ENCODE measurements at places on chromosomes 5 and 9. TPM values are rescaled to one million over a fixed set of nuclear protein-coding genes. Genes with fewer than 3 reads are reported as not detected.
A peak's percentile ranks its signal among the peaks of the same experiment; 100 is the strongest.

DNA sequence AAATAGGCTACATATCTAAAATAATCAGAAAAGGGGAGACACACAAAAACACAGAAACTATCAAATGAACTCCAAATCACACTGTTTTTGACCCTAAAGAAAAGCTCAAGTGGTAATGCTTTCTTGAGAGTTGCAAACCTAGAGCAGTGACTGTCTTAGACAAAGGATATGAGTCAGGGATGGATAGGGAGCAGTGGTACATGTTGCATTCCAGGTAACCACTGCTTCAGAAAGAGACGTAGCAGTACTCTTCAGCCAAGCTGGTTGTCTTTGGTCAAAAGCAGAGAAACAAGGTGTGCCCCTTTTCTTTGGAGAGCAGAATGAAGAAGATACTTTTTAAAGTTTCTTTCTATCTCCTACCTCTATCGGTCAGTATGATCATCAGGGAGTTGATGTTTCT, 1003.6 kb downstream of the CDH9 start:
- no peak for DNase-seq

GRCh38 chr5:35813521-35813920, 43.2 kb upstream of the IL7R start:
- no peak for DNase-seq

GRCh38 chr5:65808251-65808741, 86.3 kb downstream of the NLN start:
- peak; percentile 26 for DNase-seq

GRCh38 chr5:133290669-133291240, 238.9 kb downstream of the HSPA4 start:
- DNase-seq: no peak

DNA sequence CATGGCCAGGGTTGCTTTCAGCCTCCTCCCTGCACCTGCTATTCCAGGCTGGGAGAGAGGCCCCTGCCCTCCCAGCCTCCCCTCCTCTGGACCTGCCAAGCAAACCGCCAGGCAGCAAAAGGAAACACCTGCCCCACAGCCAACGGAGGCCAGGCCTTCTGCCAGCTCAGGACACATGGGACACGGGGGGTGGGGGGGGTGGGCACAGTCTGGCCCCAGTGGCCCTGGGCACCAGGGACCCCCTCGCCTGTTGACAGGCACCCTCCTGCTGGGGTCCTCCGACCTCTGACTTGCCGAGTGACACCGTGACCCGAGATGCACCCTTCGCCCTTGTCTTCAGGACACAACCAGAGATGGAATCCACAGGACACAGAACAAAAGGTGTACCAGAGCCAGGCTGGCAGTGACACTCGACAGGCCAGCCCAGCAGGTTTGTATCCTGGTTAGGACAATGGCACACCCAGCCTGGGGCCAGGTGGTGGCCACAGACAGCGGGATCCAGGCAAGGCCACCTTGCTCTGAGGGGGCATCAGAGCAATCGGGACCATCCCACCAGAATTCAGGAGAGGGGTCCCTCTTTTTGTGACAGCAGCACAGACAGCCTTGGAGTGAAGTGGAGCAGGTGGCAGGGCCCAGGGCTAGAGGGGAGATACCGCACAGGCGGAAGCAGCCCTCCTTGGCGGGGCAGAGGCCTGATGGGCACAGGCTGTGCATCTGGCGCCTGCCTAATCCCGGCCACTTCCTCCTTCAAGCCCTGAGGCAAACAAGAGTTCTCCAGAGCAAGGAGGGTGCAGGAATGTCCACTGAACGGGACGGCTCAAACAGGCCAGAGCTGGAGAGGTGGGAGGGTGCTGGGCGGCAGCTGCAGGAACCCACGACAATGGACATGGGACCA, 1.3 kb upstream of the TMEM210 start:
- DNase-seq: no peak

GRCh38 chr5:58184910-58185309, 275.0 kb downstream of the PLK2 start:
- no peak for DNase-seq

- no peak for DNase-seq
Observed at GRCh38 chr9:89739511-89739910, 134.7 kb downstream of the GADD45G start.

GRCh38 chr9:124017929-124018729, 6.6 kb downstream of the LHX2 start:
- peak; percentile 35 for DNase-seq

DNA sequence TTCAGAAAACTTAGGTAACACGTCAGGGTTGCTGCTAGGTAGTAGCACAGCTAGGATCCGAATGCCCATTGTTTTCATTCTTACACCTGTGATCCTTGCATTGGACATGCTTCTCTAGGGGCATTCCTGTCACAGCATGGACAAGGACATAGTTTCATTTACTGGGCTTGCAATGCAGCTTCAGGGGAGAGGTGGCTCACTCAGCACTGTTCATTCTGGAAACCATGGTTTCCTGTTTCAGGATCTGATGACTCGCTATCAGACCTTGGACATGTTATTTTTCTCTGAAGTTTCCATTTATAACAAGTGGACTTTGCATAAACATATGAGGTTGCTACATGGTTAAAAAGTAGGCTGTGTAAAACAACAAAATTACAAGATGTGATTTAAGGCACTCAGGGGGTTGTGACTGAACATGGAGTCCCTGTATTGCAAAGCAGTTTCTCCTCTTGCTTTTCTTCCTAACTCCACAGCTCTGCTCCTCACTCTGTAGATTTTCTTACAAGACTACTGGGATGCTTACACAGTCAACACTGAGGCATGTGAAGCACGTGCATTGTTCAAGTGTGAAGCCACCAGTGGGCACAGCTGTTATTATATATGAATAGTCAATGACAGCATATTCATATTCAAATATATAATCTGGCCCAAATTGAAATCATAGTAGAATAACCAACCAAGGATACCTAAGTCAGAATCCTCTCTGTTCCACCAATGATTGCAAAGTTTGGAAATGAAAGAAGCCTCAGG, 66.1 kb upstream of the STK32A start:
- DNase-seq: no peak

DNA sequence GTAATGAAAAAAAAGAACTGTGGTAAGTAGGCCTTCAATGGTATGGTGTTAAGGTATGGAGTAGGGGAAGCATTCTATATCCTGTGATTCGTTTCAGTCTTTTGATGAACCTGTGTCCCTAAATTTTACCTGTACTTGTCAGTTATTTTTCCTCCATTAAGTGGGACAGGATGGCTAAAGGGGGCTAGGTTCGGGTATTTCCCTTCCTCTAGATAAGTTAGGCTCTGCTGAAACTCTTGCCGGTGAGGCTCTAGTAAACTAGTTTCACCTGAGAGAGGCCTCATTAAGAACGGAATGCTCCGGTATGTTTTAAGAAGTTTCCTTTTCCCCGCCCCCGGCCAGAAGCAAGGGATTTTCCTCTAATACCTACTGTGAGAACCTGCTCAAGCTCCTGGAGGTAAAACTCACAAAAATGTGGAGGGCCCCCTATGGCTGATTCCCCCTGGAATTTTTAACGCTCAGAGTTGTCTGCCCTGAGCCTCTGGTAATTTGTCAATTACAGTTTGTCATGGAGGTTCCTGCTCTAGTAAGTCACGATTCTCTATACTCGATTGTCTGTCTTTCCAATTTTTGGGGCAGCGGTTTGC, 87.7 kb downstream of the MACIR start:
- no peak for DNase-seq

DNA sequence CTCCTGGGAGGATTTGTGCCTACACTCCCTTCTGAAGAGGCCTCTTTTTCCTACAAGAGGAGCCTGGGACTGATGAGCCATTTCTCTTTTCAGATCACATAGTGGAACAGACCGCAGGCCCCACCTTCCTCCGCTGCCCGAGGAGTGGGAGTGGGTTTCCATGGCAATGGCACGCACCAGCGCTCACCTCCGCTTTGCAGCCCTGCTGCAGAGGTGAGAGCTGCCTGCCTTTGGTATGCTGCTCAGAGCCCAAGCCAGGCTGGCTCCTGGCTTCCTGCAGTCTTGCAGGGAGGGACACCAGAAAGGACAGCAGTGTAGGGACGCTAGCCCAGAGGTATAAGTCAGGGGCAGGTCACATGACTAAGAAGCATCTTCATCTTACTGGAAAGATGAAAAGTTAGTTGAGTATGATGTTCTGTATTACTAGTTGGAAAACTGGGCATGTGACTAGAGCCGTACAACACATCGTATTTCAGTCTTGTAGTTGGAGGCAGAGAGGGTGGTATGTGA, 12.4 kb downstream of the PTTG1 start:
- peak; percentile 43 for DNase-seq

DNA sequence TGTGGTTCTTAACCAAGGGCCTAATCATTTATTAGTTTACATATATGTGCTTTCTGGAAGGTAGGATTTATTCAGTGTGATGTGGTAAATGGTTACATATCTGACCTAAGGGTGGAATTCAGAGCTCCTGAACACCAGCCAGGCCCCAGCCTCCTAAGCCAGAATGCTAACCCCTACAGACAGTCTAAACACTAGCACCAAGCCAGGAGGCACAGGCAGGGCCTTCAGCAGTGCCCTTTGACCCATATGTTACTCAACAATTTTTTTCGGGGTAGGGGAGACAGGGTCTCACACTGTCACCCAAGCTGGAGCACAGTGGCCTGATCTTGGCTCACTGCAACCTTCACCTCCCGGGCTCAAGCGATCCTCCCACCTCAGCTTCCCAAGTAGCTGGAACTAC, 40.3 kb downstream of the PRKACG start:
- DNase-seq: no peak

DNA sequence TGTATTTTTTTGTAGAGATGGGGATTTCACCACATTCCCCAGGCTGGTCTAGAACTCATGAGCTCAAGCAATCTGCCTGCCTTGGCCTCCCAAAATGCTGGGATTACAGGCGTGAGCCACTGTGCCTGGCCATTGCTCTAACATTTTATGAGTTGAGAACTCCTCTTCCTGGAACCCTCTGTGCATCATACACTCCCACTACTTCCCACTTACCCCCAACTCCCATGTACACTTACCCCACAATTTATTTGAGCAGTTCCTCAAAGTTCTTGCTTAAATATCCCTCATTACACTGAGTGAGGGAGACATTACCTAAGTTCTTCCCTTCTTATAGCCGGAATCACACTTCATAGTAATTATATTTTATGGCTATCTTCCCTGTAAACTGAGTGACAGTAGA, 42.9 kb upstream of the GALNT10 start:
- DNase-seq: no peak

GRCh38 chr9:71692337-71692736, 76.0 kb downstream of the CEMIP2 start:
- DNase-seq: no peak

DNA sequence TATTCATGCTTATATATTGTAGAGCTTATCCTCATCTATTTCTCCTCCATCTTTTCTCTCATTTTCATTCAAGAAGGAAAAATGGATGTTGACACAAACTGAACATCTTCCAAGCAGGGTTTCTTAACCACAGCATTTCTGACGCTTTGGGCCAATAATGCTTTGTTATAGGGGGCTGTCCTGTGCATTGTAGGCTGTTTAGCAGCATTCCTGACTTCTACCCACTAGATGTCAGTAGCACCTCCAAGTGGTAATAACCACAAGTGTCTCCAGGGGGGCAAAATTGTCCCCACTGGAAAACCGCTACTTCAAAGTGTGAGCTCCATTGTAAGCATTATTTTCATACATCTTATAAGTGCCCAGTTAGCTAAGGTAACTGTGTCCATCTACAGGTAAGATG, 2.6 kb upstream of the TXNDC8 start:
- DNase-seq: no peak

DNA sequence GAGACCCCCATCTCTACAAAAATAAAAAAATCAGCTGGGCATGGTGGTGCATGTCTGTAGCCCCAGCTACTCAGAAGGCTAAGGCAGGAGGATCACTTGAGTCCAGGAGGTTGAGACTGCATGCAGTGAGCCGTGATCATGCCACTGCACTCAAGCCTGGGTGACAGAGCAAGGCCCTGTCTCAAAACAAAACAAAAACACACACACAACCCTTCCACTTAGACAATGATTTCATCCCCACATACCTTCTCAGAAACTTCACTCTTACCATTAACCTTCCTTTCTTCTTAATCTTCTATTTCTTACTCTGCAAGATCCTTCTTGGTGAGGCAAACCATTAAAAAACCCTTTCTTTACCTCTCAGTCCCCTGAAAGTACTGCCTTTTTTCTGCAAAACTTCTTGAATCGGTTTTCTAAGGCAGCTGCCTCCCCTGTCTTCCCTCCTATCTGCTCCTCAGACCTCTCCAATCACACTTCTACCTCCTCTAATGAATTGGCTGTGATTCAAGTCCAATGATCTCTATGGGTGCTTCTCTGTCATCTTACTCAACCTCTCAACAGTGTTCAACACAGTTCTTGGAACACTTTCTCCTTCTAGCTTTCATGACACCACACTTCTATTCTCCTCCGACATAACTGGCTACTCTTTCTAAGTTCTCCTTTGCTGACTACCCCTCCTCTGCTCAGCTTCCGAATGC, 47.3 kb downstream of the PFDN1 start:
- DNase-seq: no peak

DNA sequence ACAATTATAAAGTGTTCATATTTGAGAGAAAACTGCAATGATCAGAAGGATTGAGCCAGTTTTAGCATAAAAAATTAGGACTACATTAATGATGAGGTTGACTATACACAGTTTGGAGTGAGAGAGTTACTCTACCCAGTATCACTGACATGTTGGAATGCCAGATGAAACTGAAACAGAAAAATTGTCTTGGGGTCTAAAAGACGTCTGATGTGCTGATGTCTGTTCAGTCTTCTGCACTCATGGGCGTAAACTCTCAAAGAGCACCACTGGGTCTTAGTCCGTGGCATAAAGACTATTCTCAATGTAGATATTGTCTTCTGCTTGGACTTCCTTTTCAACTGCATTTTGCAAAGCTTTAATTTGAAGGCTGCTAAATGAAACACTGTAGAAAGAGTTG, 29.5 kb downstream of the HAVCR1 start:
- no peak for DNase-seq

- no peak for DNase-seq
Observed at GRCh38 chr9:136082496-136083361, 12.4 kb downstream of the NACC2 start.

DNA sequence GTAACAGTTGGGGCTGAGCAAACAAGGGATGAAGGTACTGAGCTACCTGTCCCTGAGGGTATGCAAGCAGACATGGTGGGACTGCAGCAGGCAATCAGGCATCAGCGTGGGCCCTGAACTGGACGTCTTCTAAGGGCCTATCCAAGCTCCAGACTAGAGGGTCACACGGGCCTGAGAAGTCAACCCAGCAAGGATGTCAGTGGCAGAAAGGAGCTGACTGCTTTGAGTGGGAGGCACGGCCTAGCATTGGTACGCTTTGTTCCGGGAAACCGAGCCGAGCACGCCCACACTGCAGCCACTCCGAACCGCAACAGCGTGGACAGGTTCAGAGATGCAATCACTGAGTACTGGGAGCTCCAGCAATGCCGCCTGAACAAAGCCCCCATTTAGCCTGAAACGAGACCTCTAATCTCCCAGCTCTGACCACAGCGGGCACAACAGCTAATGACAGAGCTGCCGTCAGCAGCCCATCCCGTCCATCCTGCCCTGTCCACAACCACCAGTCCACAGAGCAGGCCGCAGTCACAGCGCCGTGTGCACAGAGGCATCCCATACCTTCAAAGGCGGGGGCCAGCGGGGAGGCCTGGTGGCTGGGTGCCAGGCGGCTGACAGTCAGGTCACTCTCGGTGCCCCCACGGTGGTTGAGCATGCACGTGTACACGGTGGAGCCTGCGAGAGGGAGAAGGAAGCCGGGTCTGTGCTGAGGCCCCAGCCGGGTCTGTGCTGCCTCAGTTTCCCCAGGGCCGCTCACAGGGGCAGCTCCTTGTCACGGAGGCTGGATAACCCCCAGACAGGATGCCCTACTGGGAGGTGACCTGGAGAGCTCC, 44.2 kb downstream of the SARDH start:
- peak; percentile 10 for DNase-seq

The ARL14EPL gene
- not detected for total RNA-seq

The C9orf153 gene
- total RNA-seq: 0.27 TPM

The NIM1K gene
- total RNA-seq: 10.5 TPM

The GRXCR2 gene
- not detected for total RNA-seq

The CORO2A gene
- total RNA-seq: 23.9 TPM
